LHCN-M2 (cell line): ENCODE measurements at places on chromosomes 16 and 17.
A peak's percentile ranks its signal among the peaks of the same experiment; 100 is the strongest.

DNA sequence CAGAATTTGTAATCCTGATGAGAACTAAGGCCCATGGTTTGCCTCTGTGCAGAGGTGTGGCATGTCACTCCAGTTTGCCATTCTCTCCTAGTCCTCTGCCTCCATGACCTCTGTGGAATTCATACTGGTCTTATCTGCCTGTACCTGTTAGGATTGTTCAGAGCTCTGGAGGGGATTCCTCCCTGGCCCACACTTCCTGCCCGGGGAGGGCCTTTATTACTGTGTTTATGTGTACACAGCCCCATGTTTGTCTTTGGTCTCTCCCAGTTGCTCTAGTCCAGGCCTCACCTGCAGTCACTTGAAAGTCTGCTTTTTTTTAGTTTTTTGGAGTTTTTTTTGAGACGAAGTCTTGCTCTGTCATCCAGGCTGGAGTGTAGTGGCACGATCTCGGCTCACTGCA, 36.4 kb downstream of the RHBDL3 start:
- DNase-seq = no peak

DNA sequence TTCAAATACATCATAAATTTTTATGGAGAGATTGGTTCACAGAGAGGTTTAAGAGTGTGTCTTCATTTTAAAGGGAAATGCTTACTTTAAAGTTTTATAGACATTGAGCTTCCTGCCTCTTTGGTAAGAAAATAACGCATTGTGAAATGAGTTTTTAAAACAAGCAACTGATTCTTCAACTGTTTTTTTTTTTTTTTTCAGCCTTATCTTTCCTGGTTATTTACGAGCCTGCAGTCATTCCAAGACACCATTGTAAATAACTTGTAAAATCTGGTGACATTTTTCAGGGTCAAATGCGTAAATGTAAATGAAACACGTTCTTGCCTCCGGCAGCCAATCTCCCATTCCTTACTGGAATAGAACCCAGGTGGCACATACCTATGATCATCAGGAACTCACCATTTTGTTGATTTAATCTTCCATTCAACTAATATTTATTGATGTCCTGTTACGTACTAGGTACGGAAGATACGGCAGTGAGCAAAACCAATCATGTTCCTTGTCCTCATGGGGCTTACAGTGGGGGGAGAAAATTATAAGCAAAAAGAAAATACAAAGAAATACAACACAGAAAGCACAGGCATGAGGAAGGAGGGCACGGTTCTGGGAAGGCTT, 33.2 kb upstream of the CDYL2 start:
- no peak for DNase-seq

- no peak for DNase-seq
These were observed 3.9 kb upstream of the ADCY9 start for GRCh38 chr16:4120176-4120575.

- DNase-seq = no peak
These were observed 130.6 kb downstream of the DYNLRB2 start for GRCh38 chr16:80671281-80671849.

DNA sequence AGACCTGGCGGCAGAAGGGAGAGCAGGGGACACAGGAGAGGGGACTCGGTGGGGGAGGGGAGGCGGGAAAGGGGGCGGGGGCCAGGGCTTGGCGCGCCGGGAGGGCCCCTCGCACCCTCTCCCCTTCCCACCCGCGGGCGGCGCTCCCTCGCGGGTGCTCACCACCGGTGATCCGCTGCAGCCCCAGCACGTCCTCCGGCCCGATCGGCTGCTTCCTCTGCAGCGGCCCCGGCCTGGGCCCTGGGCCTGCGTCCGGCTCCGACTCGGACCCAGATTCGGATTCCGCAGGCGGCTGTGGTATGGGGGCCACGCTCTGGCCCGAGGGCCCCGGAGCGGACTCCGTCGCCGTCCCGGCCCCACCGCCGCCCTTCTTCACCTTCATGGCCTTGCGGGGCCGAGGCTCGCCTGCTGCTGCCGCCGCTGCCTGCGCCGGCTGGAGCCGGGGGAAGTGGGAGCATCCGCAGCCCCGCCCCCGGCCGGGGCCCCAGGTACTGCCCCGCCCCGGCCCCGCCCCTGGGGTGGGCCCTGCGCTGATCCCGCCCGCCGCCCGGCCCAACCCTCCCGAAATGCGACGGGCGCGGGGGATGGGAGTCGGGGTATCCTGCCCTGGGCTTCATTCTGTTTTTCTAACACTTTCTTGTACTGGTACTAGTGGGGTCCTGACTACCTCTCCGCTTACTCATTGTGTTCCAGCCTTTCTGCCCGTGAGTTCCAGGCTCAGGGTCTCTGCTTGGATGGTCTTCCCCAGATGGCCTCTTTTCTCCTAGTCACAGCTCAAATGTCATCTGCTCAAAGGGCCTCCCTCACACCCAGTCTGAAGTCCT, at the start of gene UNC119:
UNC119 (minus strand) TSS at position 449 of the 824 bp plus-strand sequence; CDS start at position 382, 67 bp downstream.
- DNase-seq = peak; percentile 59

DNA sequence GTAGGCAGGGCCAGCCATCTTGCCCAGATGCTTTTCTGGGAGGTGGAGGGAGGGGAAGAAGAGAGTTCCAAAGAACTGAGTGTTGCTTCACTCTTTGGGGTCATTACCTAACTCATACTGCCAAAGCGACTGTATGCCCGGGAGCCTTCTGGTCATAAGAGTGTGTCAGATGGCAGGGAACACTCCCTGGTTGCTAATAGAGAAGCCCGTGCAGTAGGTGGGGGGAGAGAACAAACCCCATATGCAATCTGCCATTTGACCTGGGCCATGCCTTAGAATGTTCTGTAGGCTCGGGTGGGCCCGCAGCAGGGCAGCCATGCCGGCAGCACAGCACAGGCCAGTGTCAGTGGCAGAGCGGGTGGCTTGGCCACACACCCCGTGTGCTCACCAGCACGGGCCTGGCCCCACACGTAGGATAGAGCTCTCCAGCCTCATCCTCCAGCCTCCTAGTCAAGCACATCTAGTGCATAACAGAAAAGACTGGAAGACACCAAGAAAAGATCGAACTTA, 120.5 kb downstream of the SOCS1 start:
- peak; percentile 59 for DNase-seq

DNA sequence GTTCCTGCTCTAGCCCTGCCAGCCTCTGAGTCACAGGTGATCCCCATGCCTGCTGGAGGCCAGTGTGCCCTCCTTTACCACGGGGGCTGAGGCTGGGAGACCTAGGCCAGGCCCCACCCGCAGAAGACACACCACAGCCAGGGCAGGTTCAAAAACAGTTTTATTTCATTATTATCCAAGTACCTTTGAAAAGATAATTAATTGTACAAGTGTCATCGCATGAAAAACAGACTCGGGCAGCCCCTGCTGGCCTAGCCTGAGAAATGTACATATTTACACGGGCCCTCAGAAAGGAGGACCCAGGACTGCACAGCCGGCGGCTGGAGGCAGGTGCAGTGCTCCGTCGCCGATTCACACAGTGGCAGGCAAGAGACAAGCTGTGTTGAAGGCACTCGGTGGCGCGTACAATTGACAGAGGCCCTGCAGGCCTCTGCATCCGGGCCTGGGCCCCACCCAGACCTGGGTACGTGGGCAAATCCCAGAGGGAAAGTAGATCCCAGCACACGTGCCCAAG, 4.4 kb downstream of the PDIA2 start:
- DNase-seq = no peak

- DNase-seq = no peak
These were observed 17.8 kb downstream of the MPHOSPH6 start for GRCh38 chr16:82152196-82152595.

- no peak for DNase-seq
These were observed 121.7 kb upstream of the NLRP1 start for GRCh38 chr17:5705876-5706576.
